Naive thymus-derived CD4-positive, alpha-beta T cell (primary cell): ENCODE measurements at places on chromosomes 12 and 14. TPM values are rescaled to one million over a fixed set of nuclear protein-coding genes. Genes with fewer than 3 reads are reported as not detected.
A peak's percentile ranks its signal among the peaks of the same experiment; 100 is the strongest.

GRCh38 chr12:632102-632696 lies 31.0 kb downstream of the NINJ2 start:
- no peak for DNase-seq

DNA sequence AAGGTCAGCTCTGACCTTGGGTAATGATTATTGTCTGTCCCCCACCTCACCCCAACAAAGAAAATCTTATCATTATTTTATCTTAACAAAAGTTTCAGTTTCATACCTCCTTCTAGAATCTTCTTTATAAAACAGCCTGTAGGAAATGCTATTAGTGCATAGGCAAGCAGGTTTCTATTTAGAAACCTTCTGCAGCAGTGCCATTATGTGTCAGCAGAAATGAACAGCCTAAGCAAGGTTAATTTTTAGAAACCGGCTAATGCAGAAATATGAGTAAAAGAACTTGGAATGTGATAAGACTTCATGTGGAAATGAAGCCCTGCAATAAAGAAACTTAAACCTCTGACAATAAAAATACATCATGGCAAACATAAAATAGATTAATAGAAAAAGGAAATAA lies 814.4 kb downstream of the FSCB start:
- DNase-seq = no peak

- peak; percentile 41 for DNase-seq
Measured at GRCh38 chr12:68240975-68241374, 12.4 kb downstream of the IL22 start.

The TAPBPL gene
- 61.1 and 65.4 TPM in 2 replicates for total RNA-seq

GRCh38 chr14:91417983-91418386 lies 365 bp upstream of the CCDC88C start:
- DNase-seq = peak; percentile 84

DNA sequence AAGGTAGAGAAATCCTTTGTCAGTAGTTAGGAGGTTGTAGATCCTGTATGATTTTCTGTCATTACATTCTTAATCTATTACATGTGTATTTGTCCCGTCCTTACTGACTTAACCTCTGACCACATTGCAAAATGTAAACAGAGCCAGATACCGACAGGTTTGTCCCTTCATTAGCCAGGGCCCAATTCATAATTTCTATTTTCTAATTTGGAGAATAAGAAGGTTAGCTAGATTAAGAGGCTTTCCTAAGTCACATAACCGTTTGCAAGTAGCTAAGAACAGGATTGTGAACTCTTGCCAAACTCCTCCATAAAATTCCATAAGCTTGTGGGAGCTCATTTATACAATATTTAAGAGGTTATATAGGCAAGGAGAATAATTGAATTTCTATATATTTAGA lies 352.6 kb downstream of the RAD51B start:
- no peak for DNase-seq

- DNase-seq = peak; percentile 63
Measured at GRCh38 chr12:132222096-132222807, 78.0 kb downstream of the NOC4L start.

The NOXRED1 gene
- total RNA-seq = 1.1 TPM

- DNase-seq = no peak
Measured at GRCh38 chr14:73526036-73526984, 10.6 kb upstream of the ACOT1 start.

The KRT74 gene
- 1.1 TPM for total RNA-seq

DNA sequence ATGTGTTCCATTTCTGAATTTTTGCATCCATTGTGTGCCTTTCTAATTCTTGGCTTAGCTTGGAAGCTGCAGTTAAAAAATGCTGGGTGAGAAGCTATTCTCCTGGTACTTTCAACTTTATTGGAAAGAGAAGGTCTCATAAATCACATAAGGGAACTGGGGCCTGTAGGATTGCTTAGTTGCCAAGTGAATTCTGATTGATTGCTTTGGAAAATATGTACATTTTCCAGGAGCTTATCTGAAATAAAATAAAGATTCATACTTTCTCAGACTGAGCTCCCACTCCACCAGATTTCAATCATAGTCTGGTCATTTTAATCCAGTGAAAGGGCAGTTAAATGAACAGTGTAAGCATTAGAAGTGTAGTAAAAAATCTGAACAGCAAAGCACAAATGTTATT lies 50.0 kb upstream of the PRICKLE1 start:
- no peak for DNase-seq

The CDCA3 gene
- total RNA-seq = 1.8 TPM

- DNase-seq = no peak
Measured at GRCh38 chr12:11861864-11862600, 208.7 kb upstream of the BCL2L14 start.

The TMTC2 gene
- 11.1 TPM for total RNA-seq

The IL22 gene
- total RNA-seq = not detected

The KCNMB4 gene
- 1.8 TPM for total RNA-seq

The CACNA1C gene
- total RNA-seq = 0.10 TPM

The MMP14 gene
- 6.6 TPM for total RNA-seq

The PIP4P1 gene
- total RNA-seq = 80.3 TPM

DNA sequence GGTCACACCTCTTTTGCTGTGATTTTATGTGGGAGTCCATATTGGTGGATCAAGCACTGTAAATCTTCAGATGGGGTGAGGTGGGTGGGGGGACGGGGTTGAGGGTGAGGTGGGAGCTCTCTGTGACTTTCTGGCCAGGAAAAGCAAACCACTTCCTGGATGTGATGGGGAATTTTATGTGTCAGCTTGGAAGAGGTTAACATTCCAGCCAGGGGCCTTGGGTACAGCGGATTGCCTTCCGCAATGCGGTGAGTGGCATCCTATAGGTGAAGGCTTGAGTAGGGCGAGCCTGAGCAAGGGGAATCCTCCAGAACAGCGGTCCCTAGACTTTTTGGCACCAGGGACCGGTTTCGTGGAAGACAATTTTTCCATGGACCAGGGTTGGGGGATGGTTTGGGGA lies 36.2 kb downstream of the DLK1 start:
- DNase-seq = no peak

DNA sequence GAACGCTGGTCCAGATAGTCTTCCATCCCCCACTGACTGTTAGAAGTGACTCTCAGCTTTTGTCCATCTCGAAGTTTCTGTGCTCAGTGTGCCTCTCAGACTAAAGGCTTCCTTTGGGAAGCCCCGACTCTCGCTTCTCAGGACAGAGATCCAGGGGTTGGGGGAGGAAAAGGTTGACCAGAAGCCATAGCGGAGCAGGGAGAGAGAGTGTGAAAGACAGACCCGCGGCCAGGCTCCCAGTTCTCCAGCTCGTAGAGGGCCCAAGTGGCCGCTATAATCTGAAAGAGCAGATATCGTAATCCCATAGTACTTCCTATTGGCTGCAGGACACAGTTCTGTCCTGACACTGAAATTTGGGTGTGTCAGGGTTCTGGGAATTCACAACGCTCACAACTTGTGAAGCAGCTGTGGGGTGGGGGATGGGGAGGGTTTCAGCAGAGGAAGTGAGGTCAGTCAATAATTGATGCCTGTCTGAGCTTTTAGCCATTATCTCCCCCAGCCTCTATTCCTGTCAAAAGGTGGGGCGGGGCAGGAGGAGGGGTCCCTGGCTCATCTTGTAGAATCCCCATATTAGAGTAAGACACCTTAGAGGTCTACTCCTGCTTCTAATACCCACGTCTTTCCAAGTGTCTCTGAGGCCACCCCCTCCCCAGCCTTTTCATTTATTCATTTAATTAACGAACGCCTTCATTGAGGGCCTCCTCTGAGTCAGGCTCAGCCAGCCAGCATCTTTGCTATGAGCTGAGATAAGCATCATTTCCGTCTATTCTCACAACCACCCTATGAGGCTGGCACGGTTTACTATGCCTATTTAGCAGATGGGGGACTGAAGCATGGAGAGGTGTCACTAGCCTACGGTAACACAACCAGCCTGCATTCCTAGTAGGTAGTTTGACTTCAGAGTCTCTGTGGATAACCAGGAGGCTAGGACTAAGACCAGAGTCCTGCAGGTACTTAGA lies 1.6 kb upstream of the ACVRL1 start:
- DNase-seq = no peak

The IRAK3 gene
- 0.35 TPM for total RNA-seq

The KRR1 gene
- total RNA-seq = 70.6 and 73.7 TPM in 2 replicates

DNA sequence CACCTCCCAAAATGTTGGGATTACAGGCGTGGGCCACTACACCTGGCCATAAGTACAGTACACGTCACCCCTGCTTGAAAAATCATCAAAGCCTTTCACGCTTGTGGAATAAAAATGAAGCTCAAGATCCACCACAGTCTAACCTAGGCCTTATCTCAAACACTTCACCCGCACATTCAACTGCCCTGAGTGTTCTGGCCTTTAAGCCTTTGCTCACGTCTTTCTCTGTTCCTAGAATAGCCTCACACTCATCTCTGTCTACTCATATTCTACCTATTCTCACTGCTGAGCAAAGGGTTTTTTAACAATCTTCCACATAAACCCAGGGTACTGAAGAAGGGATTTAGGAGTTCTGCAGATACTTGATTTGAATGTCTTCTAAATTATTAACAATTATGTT lies 9.9 kb downstream of the CALCOCO1 start:
- no peak for DNase-seq

DNA sequence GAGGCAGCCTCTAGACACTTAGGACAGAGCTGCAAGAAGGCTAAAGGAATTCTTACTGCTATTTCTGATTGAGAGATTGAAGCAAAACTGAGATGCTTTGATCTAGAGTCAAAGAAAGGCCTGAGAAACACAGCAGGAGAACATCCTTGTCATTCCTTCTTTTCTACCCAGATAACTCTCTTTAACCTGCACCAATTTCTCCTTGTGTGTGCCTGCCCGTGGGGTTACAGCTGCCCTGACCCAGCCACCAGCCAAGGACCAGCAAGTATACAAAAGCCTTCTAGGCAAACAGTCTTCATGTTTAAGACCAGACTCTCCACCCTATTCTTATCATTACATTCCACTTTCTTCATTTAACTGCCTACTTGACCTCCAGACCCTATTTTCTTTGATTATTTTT lies 81.7 kb upstream of the PRB2 start:
- no peak for DNase-seq

- DNase-seq = no peak
Measured at GRCh38 chr12:107900588-107900987, 126.1 kb downstream of the ASCL4 start.

The TPPP2 gene
- not detected for total RNA-seq

GRCh38 chr14:61132894-61133293 lies 148.2 kb downstream of the TMEM30B start:
- DNase-seq = no peak

GRCh38 chr14:50804181-50804721 lies 26.7 kb downstream of the NIN start:
- no peak for DNase-seq

The DLK1 gene
- total RNA-seq = not detected in 2 replicates

GRCh38 chr12:47270782-47271664 lies 191.3 kb upstream of the AMIGO2 start:
- peak; percentile 21 for DNase-seq

The GPX2 gene
- not detected in 2 replicates for total RNA-seq

The TRPV4 gene
- total RNA-seq = not detected

DNA sequence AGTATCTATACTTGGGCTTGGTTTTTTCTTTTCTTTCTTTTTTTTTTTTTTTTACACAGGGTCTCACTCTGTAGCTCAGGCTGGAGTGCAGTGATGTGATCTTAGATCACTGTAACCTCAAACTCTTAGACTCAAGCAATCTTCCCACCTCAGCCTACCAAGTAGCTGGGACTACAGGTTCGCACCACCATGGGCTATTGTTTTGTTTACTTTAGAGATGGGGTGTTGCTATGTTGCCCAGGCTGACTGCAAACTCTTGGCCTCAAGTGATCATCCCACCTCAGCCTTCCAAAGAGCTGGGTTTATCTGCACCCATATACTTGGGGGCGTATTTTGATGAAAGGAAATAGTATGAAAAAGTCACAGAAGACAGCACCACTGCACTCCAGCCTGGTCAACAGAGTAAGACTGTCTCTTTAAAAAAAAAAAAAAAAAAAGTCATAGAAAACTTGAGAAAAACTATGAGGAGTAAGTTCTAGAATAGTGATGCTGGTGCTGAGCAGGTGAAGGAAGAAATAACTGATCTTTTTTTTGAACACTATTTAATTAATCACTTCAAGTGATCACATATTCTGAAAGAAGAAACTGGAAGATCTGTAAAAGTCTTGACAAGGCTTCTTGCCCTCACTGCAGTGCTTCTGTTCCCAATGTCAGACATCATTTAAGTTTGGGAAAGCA lies 53.8 kb upstream of the NPFF start:
- DNase-seq = no peak

The CFAP251 gene
- total RNA-seq = 0.88 TPM

DNA sequence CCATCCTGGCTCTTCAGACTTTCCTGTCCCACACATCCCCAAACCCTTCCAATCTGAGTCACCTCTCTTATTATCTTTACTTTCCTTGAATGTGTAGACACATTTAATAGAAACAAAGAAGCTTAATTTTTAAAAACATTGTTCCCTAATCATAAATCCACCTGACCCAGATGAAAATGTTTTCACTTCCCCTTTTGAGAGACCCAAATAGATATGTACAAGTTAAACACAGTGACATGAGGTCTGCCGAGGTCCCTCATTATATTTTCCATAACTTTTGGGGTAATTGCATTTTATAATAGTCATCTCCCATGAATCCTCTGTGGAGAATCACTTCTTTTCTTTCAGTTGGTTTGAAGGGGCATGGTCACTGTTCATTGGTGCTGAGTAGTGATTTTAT lies 191.1 kb downstream of the GRIN2B start:
- DNase-seq = no peak

The KRT83 gene
- not detected for total RNA-seq

DNA sequence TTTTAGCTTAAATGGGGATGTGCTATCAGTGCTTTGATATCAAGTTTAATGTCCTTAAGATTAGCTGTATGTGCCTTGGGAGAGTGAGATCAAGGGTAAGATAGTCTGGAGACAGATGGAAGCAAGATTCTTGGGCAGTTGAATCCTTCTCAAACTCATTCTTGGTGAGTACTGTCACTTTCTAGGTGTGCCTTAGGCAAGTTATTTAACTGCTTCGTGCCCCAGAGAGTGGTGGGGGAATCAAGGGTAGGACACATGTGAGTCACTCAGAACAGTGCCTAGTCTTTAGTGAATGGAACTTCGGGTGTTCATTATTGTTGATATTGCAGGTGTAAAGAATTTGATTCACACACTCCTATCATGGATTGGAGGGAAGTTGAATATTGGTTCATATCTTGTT lies 803.7 kb downstream of the DIO2 start:
- DNase-seq = no peak

- no peak for DNase-seq
Measured at GRCh38 chr14:39739796-39740195, 307.6 kb upstream of the FBXO33 start.

DNA sequence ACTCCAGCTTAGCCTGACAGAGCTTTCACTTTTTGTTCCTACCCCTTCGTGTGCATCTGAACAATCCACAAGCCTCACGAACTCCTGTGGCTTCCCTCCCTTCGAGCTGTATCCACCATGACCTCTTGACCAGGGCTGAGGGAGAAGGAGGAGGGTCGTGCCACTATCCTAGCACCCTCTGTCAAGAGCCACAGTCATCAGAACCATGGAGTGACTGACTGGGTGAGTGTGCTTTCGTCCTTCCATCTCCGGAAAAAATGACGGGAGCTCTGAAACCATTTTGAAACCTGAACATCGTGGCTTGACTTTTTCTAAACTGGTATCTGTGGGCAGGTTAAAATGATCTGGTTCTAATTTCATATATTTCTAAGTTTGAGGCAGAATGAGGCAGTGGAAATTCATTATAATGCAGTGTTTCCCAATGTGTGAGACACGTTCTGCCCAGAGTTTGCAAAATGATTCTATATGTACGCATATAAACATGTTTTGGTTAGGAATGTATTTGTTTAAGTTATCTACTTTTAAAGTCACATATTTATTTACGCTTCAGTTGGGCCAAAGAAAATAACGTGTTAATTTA lies 27.0 kb downstream of the IL26 start:
- DNase-seq = no peak

The MIPOL1 gene
- 0.27 TPM for total RNA-seq

The DBX2 gene
- not detected for total RNA-seq
